CMK (cell line): ENCODE measurements at places on chromosomes 2 and 18.

DNA sequence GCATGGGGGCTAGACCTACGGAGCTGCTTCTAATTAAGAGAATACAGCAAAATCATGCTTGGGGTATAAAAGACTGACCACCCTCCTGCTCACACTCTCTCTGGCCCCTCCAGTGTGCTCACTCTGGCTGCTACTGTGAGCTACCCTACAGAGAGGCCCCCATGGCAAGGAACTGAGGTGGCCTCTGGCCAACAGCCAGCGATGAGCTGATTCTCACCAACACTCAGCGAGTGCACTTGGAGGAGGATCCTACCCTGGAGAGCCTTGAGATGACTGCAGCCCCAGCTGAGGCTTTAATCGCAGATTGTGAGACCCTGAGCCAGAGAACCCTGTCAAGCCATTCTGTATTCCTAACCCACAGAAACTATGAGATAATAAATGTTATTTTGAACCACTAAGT lies 88.2 kb downstream of the GFPT1 start:
- DNase-seq, result no peak

GRCh38 chr2:1717113-1717512 lies 27.2 kb downstream of the PXDN start:
- no peak for DNase-seq

DNA sequence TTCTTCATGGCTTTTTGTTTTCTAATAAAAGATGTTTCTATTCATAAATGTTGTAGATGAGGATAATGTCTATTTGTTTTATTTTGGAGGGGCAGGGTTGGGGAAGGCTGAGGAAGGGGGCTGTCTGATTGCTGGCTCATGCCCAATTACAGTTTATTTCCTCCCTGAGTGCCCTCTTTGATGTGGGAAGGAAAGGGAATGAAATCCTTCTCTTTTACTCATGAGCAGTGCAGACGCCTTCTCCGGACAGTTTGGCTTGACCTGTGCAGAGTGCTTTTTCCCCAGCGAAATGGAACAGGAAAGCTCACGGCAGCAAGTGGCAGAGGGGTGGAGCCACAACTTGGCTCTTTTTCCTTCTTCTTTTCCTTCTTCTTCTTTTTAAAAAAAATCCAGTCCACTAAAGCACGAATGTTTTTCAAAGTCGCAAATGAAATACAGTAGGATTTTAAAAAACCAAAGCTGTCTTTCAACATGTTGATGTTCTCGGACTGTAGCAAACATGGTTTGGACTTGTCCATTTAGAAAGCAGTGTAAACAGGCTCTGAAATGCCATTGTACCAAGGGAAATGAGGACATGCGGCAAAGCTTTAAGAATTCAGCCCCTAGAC lies 34.5 kb downstream of the RAB31 start:
- no peak for DNase-seq

GRCh38 chr2:227301523-227301922 lies 23.5 kb upstream of the MFF start:
- DNase-seq, result no peak

DNA sequence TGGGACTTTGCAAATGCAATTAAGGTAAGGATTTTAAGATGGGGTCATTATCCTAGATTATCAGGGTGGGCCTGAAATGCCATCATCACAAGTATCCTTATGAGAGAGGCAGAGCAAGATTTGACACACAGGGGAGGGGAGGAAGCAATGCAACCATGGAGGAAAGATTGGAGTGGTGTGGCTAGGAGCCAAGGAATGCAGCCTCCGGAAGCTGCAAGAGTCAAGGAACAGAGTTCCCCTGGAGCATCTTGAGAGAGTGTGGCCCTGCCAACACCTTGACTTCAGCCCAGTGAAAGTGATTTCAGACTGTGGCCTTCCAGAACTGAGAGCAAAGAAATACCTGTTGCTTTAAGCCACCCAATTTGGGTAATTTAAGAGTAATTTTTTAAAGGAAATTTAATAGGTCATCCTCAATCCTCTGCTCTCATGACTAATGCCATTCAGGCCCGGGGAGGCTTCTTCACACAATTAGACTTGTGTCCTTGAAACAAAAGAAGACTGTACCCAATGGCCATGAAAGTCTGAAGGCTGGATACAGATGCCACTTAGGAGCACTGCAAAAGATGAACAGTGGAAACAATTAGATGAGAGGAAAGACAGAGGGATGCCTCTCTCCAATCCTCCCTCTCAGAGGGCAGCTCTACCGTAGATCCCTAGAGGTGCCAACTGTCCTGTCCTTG lies 250.3 kb upstream of the ID2 start:
- no peak for DNase-seq

DNA sequence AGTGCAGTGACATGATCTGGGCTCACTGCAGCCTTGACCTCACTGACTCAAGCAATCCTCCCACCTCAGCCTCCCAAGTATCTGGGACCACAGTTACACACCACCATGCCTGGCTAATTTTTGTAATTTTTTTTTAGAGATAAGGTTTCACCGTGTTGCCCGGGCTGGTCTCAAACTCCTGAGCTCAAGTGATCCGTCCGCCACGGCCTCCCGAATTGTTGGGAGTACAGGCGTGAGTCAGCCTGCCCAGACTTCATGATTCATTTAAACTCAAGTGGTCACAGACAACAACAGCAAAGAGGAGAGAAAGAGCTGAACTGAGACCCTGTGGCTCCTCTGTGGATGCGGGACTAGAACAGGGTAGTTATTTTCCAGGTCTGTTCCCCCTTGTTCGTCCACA lies 83.0 kb downstream of the TSHZ1 start:
- DNase-seq, result no peak

- DNase-seq, result no peak
Observed at GRCh38 chr2:136205615-136206014, 87.7 kb upstream of the CXCR4 start.

GRCh38 chr2:116142644-116143227 lies 1671.8 kb upstream of the DDX18 start:
- DNase-seq, result no peak

DNA sequence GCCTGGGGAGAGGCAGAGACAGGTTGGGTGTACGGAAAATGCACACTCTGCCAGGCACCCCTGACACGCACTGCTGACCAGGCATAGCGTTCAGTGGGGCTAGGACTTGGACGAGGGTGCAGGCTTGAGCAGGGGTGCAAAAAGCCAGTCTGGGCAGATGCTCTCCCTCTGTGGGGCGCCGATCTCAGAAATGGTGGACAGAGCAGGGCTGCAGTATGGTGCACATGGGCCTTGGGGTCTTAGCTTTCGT lies 1.0 kb upstream of the ARHGEF4 start:
- no peak for DNase-seq

DNA sequence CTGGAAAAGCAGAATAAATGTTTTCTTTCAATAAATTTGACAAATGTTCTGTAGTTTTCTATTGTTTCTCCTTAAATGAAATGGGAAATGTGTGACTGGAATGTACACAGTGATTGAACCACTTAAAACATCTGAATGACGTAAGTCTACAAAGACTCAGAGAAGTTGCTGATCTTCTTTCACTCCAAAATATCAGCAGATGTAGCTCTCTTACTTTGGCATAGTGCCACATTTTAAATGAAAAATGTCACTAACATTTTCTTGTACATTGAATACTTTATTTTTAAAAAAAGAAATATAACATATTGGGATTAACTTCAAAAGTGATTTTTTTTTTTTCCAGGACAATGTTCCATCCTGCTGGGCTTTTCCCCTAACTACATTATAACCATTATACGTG lies 565.6 kb downstream of the TMEM182 start:
- no peak for DNase-seq

DNA sequence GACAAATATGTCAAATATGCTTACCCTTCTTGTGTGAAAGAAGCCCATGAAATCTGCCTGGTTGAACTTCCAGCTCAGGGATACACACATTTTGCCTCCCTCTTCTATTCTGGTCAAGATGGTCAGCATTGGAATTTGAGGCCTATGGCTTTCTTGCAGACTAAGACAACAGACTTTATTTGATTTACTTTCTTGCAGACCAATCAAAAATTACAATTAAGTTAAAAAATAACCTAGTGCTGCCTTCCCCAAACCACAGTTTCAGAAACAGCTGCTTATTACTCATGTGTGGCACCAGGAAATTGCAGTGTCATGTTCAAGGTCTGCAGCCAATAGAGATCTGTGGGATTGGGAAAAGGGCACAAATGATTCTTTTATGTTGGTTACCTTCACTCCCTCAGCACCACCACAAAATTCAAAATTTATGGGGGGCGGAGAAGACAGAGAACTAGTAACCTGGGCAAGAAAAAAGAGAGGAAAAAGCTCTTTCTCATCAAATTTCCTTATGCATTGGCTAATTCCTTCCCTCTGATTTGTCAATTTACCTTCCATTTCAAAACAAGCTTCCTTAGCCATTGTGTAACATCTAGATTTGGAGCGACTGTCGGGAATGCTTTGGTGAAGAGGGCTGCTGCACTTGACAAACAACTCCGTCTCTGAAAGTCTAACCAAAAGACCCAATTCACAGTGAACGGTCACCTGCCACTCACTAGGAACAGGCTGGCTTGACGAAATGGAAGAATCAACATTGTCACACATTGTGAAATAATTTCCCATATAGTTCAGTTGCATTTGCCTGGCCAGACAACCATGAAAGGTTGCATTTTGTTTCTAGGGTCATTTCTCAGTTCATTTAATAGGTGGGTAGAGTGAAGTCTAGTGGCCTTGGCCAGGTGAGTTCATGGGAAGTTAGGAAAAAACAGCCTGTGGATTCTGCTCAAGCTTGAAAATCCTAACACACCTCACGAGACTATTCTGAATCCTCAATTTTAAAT lies 100.4 kb upstream of the FZD5 start:
- no peak for DNase-seq

- no peak for DNase-seq
Observed at GRCh38 chr2:1503471-1504310, 90.4 kb downstream of the TPO start.

- DNase-seq, result no peak
Observed at GRCh38 chr2:177478029-177478428, 85.5 kb downstream of the AGPS start.

DNA sequence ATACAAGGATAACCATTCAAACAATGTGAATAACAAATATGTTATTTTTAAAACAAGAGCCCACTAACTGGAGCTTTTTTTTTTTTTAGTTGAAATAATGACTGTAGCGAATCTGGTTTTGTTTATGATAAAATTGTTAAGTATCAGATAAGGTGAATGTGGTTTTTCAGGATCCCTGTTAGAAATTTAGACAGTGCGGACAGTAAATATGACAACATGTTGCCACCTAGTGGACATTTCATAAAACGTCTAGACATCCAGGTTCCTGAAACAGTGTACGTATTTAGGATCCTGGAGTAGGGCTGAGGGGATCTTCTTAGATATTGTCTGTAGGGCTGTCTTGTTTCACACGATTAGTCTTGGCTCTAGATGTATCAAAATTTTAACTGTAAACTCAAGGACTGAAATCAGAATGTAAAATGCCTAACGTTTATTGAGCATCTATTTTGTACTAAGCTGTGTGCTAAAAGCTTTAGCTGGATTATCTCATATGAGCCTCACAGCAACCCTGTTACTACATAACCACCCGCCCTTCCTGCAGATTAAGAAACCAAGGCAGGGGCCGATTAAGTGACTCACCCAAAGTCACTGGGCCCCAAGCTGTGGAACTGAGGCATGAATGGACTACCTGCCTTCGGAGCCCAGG lies 23.9 kb upstream of the CCDC68 start:
- DNase-seq, result peak; percentile 27

DNA sequence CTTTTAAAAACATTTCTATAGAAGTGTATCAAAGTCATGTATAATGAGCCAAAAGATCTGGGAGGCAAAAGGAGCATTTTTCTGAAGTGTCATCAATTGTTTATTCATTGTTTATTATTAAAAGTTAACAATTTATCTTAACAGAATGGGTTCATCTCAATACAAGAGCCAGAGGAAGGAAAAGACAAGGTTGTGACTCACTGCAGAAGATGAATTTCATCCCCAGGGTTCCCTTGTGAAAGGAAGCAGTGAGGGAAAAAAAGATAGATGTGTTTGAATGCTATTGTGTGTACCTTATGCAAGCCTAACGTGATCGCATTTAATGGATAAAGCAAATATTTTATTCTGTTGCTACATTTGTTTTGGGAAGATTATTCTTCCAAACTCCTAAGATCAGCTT lies 286.3 kb downstream of the PIEZO2 start:
- DNase-seq, result no peak

GRCh38 chr2:121257480-121257840 lies 27.5 kb downstream of the TFCP2L1 start:
- no peak for DNase-seq

DNA sequence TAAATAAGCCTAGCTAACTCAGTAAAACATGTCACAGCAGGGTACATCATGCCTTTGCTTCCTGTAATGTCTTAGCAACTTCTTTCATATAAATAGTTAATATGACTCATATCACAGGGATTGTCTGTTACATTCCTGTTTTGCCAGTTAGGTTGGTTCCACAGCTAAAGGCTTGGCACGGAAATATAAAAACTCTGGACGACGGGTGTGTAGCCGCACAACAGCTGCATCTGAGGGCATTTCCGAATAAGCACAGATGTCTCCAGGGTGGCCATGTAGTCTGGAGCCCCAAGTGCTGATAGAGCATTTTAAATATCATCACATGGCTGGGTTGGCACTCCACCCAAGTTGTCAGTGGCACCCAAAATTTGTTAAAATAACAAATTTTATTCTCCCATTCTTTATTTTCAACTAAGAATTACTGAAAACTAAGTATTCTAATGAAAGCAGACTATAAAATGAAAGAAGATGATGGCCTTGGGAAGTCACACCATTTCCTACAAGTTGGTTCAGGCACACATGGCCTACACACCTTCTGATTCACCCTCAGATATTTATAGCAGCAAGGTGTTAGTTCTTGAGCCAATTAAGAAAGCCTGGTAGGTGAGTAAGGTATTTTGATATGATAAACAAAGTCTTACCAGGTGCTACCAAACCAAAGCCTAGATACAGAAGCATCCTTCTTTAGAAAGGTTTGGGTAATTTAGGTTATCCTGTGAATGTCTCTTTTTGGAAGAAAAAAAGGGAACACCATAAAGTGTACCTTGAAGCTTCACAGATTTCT lies 61.8 kb upstream of the STK17B start:
- DNase-seq, result no peak
